ENCODE measurements at places on chromosomes 6 and 20.

DNA sequence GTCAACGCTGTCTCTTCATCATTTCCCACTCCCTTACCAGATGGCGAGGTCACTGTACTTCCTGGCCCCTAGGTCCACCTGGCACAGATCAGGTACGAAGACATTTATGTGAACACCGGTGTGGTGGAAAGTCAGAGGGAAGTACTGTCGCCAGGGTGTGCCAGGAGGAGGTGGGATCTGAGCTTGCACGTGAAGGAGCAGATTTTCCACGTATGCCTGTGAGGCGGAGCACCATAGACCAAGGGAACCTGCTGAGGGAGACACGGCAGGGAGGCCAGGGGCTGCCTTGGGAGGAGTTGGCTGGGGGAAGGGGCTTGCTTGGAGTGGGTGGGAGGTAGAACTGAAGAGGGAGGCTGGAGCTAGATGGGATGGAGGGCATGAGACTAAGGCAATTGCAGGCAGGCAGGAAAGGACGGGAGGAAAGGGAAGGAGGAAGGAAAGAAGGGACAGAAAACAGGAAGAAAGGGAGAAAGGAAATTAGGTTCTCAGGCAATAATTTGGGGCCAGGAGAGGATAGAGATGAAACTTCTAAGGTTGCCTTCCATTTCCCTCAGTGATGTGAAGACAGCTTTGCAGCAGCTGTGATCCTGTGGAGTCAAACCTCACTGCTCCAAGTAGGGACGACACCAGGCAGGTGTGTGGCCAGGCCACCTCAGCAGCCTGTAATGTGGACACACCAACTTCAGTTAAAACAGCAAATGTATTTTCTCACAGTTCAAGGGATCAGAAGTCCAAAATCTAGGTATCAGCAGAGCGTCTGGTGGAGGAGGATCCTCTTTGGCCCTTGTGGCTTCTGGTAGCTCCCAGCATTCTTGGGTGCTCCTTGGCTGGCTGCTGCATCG is 46.8 kb downstream of the CHMP4B start:
- no peak for DNase-seq

DNA sequence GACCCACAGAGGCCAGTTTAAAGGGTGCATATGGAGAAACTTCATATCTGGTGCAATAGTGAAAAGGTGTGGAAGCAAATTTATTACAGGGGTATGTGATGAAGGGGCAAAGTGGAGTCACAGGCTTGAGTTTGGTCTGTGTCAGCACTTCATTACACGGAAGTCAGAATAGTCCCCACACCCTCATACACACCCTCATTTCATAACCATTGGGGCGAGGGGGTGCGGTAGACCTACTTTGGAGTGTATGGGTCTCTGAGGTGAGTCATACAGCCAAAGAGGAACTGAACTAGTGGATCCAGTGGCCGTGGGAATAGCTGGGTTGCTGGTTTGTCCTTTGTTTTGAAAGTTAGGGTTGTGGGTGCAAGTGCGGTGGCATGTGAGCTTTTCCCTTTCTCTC is 3.3 kb downstream of the TM9SF4 start:
- no peak for DNase-seq

- DNase-seq: no peak
Observed at GRCh38 chr6:157713451-157714152, 109.4 kb upstream of the SNX9 start.

- peak; percentile 81 for DNase-seq
Observed at GRCh38 chr20:49768204-49769047, 44.2 kb upstream of the SLC9A8 start.

- DNase-seq: no peak
Observed at GRCh38 chr20:47230811-47231256, 125.7 kb downstream of the ZMYND8 start.

DNA sequence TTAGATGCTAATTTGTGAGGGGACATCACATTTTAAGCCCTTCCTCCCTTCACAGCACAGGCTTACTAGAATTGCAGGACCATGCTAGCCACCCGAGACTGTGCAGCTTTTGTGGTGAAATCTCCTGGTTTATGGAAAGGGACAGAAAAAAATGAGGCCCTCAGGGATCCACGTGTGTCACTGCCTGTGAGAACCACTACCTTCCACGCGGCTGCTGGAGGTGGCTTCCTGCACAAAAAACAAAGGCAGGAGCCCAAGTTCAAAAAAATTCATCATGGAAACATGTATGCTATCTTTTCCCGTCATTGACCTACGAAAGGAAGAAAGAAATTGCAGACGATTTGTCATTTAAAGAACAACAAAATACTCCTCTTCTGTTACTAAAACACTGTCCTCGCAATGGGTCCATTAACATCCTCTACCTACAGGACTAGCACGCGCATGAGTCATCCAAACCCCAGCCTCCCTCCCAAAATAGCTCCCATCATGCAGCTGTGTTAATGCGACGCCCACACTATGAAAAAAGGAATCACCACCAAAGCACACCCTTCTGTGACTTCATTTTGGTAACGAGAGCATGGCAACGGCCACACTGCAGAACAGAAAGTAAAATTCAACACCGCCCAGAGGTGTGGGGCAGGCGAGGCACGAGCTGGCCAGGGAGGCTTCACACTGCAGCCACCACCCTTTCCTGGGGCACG is 45.7 kb downstream of the RAMACL start:
- DNase-seq: no peak

GRCh38 chr6:52426667-52427066 is 6.5 kb downstream of the EFHC1 start:
- no peak for DNase-seq

- peak; percentile 38 for DNase-seq
Observed at GRCh38 chr20:13819885-13820645, 35.2 kb downstream of the NDUFAF5 start.

DNA sequence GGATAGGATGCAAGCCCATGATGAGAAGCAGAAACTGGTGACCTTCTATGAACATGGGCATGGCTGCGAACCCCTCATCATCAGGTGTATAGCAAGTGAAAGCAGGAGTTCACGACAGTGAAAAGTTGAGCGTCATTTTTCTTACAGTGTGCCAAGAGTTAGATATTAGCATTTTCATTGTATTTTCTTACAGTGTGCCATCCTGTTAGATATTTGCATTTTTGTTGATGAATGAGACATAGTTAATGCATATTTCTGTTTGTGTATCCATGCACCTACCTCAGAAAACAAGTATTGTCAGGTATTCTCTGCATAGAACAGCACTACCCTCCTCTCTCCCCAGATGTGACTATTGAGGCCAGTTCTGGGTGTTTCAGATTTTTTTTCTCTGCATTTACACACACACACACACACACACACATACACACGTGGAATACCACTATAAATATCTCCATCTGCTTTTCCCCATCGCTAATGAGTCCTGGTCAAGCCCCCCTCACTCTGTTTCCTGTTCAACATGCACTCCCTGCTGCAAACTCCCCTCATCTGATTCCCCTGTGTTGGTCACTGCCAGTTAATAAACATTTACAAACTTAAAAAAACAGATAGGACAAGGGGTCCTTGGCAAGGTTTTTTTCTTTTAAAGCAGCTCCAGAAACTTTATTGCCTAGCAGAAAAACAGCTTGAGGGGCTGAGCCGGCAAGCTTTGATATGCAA is 41.7 kb downstream of the PLN start:
- no peak for DNase-seq

DNA sequence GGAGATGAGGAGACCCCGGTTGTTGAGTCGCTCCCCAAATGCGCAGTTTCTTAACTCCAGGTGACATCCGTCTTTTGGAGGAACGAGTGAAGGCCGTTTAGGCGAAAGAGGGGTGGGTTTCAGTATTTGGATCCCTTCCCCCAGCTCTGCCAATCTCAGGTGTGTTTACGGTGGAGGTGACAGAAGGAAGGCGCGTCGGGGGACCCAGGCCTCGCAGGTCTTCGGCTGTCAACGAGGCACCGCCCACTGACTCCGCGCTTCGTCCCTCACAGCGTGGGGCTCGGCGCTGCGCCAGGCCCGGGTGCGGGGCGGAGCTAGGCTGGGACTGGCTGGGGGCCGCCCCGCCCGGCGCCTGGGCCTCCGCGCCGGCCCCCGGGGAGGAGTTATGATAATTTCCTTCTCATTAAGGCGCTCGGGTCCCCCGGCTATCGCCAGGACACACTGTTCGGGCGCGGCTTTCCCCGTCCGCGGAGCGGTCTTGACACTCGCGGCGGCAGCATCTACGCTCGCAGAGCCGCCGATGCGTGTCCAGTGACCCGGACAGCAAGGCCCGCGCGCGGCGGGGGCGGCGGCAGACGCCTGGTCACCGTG is at the start of gene TFAP2C:
TSS of gene TFAP2C (plus strand) at position 434 of the 591 bp plus-strand sequence. CDS start 239 bp downstream, outside the sequence.
- peak; percentile 84 for DNase-seq

GRCh38 chr20:57498425-57499400 is 26.2 kb downstream of the CTCFL start:
- peak; percentile 72 for DNase-seq

GRCh38 chr6:53236241-53236640 is 87.6 kb upstream of the GCM1 start:
- no peak for DNase-seq

DNA sequence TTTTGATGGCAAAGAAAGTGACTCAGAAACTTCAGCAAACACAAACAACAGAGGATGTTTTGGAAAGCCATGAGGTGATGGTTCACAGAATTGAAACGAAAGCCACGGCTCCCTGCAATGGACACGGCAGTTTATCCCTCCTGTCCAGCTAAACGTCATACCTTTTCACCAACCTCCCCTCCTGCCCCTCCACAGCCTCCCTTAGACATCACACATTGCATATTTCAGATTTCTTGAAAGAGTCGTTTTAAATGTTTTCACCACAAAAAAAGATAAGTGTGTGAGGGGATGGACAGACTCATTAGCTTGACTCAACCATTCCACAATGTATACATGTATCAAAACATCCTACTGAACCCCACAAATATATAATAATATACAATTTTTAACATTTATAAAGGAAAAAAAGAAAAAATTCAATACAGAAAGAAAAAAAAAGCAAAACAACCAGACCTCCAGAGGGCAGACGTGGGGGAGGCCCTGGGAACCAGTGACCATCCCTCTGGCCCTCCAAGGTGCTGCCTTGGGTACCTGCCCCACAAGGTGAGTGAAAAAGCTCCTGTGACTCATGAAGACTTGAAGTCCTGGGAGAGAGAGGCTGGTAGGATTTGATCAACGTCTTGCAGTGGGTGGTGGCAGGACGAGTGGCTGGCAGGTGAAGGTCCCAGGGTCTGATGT is 117.2 kb upstream of the THBS2 start:
- no peak for DNase-seq

- no peak for DNase-seq
Observed at GRCh38 chr6:164206807-164207423, 792.4 kb downstream of the QKI start.

DNA sequence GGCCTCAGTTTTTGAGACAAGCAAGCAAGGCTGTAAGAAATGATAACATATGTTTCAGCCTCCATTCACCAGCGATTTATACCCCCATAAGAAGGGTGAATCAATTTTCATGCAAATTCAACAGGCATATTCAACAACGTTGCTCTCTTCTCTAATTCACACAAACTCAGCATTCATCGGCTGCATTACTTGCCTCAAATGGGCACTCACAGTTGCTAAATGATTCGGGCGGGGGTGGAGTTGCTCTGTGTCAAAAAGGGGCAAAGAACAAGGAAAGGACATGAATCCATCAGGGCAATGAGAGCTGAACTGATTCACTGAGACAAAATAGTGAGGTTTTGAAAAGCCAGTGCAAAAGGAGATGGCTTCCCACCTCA is 9.0 kb downstream of the MOXD1 start:
- DNase-seq: no peak

- no peak for DNase-seq
Observed at GRCh38 chr6:129500958-129501739, 208.8 kb downstream of the ARHGAP18 start.

DNA sequence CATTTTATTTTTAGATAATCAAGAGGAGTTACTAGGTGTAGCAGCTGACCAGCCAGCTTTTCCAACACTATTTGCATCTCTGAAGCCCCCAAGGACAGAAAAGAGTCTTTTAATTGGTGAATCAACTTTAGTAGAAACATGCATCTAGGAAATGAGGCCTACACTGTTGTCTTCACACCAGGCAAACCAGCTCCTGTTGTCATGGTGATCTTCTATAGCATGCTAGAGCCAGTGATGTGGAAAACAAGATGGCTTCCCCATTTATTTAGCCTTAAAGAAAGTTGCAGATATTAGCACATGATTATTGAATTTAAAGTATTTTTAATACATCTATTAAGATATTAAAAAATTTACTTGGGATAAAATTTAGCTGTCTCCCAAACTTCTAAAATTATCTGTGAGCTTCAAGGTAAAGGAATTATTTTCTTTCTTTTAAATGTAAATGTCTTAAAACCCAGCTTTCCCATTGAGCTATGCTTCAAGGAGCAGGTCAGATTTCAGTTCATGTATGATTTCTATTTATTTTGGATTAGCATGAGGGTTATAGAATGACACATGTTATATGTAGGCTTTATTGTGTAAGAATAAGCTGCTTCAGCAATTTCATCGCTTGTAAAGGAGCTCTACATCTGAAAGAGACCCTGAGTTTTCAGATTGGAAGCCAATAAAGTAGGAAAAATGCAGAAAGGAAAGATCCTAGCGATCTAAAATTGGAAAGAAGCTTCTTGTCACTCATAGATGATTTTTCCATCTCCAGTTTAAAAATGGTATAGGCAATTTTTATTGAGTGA is 564.9 kb upstream of the CITED2 start:
- no peak for DNase-seq

- DNase-seq: no peak
Observed at GRCh38 chr20:45427236-45428149, 11.6 kb downstream of the PIGT start.

DNA sequence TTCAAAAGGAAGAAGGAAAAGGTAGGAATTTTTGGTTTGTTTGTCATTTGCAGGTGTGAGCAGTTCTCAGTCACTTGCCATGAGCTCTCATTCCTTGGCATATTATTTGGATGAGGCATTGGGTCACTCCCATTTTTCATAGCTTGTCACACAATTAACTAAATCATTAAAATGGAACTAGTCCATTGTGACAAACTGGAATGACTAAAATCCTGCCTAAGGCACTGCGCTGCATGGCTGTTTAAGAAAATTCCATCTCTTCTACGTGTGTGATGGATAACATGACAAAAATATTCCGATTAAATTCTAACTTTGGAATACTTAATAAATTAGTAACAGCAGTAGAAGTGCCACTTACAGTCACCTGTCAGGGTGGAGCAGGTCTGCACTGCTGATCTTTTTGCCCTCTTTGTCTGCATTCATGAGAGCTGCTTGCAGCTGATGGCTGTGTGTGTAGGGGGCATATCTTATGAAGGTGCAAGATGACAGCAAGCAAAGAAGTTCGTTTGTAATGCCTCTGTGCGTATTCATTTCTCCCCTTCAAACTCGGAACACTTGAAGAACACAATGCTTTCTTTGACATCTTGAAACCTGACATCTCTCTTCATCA is 1292.6 kb upstream of the MAP3K7 start:
- DNase-seq: no peak

- peak; percentile 53 for DNase-seq
Observed at GRCh38 chr6:39256294-39256940, 27.1 kb upstream of the KCNK5 start.

- DNase-seq: no peak
Observed at GRCh38 chr6:70377372-70377771, 35.9 kb upstream of the FAM135A start.

DNA sequence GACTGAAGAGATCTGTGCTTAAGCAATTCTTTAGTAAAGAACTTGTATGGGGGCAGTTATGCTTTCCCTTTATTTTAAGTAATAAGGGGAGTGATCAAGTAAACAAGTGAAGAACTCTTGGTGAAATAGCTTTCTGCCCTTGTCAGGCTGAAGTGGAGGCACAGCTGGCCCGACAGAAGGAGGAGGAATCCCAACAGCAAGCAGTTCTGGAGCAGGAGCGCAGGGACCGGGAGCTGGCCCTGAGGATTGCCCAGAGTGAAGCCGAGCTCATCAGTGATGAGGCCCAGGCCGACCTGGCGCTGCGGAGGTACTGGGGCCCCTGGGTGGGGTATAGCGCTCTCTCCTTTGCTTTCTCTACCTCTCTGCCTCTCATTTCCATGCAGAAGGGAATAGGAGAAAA is 143.3 kb downstream of the MYO6 start:
- DNase-seq: no peak

Measured in H9 (cell line).